ENCODE measurements at places on chromosomes 12 and 14.

DNA sequence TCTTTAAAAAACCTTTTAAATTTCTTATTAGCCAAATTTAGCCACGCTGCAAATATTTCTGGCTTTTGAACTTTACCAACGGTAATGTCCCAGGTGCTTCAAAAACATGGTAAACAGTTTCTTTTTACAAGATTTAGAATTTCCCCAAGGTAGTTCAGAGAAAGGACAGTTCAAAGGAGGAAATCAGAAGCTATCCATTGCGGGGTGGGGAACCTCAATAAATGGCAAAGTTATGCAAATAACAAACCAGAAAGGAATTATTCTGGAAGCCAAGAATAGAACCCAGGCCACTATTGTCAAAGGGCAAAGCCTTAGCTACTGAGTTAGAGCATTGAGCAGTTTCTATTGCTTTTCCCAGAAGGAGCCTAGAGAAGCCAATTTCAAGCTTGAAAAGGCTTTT, 62.3 kb downstream of the PDE6H start:
- DNase-seq, result no peak

DNA sequence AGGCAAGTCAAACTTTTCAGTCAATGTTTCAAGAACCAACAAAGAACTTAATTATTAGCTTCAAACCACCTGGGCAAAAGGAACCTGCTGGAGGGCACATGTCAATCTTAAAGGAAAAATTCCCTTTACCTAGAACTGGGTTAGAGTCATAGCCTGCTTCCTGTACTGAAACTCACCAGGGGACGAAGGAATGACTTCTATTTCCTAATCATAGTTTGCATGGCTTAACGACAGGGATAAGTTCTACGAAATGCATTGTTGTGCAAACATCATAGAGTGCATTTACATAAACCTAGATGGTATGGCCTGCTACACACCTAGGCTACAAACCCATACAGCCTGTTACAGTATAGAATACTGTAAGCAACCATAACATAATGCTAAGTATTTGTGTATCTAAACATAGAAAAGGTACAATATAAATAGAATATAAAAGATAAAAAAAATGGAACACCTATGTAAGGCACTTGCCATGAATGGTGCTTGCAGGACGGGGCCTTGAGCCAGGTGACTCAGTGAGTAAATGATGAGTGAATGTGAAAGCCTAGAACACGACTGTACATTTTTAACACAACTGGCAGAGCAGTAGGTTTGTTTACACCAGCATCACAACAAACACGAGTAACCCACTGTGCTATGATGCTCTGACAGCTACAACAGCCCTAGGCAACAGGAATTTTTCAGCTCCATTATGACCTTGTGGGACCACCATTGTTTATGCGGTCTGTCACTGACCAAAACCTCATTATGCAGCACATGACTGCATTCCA, 234.9 kb upstream of the CAND1 start:
- DNase-seq, result no peak

DNA sequence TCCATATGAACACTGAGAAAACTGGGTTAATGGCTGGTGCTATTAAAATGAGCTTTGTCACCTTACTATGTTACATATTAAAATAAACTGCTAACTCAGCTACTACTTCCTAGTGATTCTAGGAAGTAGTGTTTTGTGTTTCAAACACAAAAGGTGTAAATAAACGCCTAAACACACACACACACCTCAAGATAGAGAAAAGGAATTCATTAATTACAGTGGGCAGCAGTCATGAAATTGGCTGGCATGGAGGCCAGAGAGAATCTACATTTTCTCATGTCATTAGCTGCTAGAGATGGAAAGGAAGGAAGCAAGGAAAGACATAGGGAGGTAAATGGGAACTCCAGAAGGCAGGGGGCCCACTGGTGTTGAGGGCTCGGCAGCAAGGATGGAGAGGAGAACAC, 787 bp upstream of the PRMT5 start:
- no peak for DNase-seq

- no peak for DNase-seq
Observed at GRCh38 chr12:31308116-31308515, 17.8 kb downstream of the SINHCAF start.

DNA sequence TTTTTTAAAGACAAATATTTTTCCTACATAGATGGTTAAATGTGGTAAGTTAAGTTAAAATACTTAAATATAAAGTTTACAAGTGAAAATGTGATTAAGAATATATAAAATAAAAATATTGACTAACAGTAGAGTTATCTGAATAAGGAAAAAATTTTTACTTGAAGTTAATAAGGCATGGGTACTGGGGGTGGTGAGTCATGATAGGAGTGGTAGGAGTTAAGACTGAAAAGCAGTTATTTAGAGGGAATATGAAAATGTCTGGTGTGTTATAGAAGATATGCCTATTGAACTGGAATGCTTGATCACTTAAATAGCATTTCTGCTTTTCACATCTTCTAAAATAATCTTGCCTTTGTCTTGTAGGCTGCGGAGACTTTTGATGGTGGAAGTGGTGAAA, 68.7 kb downstream of the CCDC91 start:
- DNase-seq, result no peak

DNA sequence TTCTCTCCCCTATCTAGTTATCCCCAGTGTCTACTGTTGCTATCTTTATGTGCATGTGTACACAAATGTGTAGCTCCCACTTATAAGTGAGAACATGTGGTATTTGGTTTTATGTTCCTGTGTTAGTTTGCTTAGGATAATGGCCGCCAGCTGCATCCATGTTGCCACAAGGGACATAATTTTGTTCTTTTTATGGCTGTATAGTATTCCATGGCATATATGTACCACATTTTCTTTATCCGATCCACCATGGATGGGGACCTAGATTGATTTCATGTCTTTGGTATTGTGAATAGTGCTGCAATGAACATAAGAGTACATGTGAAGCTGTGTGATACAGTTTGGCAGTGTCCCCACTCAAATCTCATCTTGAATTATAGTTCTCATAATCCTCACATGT, 218.1 kb downstream of the KSR2 start:
- DNase-seq, result no peak

- DNase-seq, result no peak
Observed at GRCh38 chr12:112710414-112710813, 81.1 kb upstream of the RPH3A start.

GRCh38 chr14:80266930-80267329, 55.6 kb upstream of the DIO2 start:
- no peak for DNase-seq

DNA sequence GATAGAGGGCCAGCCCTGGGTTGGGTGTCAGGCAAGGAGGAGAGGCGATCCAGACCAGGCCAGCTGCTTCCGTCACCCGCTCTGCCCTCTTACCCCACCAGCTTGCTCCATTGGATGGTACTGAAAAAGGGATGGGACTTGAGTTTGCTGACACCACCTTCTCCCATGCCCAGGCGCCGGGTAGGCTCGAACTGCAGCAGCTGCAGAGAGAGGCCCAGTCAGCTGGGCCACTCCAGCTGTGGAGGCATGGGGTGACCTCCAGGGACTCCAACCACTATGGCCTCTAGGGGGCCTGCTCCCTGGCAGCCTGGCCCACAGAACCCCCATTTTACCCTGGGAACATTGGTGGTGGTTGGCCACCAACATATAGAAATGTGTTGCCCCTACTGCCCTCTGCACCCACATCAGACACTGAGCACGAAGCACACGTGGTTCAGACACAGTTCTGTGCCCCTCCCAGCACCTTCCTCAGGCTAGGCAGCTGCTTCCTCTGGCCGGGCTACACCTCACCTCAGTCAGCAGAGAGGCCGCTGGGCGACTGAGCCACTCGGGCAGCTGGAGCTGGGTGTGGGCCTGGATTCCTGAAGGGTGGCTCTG, 16.0 kb downstream of the RPS6KL1 start:
- DNase-seq, result no peak

GRCh38 chr12:19894803-19895202, 455.5 kb downstream of the AEBP2 start:
- no peak for DNase-seq

DNA sequence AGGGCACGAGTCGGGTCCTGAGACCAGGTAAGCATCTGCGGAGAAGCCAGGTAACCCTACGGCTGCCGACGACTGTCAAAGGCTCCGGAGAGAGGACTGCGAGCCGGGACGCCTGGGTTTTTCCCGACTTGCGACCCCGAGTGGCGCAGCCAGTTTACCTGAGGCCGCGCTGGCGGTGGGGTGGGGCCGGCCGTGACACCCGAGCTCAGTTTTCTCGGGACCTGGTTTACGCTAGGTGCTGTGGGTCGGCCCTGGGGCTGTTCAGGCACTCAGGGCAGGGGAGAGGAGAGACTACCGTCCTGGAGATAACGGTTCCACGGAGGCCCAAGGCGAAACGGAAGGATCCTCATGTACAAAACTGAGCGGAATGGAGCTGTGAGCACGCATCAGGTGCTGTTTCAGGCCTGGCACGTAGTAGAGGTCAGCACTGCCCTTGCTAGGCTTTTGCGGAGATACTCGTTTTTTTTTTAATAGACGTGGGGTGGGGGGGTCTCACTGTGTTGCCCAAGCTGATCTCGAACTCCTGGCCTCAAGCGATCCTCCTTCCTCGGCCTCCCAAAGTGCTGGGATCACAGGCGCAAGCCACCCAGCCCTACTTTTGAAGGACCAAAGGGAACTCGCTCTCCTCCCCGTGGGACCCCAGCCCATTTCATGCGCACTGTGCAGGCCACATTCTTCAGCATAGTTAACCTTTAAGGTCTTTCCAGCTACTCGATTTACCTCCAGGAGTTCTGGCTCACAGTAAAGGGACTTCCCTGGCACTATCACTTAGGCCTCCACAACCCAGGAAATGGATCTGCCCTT, 471 bp downstream of the MTRFR start:
- DNase-seq, result no peak

GRCh38 chr12:1044696-1045095, 53.7 kb downstream of the ERC1 start:
- no peak for DNase-seq

DNA sequence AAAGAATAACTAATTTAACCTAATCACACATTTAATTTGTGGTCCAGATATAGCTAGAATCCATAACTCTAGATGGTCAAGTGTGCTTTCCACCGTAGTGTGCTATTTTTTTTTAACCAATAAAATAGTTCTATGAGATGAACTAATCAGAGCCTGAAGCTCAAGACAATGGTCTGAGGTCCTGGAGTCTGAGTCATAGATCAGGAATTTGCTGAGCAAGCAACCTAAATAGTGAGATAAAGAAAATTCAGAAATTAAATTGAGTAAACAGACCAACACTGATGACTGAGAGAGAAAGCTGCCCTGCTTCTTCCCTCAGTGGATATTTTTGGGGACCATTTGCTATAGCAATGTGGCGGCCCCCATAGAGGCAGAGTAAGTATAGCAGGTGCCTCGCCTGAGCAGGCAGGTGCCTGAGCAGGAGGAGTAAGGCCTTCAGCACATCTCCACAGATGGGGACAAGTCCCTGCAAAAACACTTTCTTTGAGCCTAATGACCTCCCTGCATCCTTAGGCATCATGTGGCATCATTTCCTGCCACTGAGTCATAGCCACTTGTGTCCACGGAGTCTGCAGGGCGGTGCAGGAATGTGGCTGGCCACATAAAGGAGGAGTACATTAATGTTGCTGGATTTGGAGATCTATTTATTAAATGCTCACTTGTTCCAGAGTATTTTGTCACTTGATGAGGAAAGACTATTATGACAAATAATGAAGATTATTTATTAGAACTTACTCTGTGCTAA, 13.9 kb upstream of the CLEC4E start:
- peak; percentile 20 for DNase-seq

DNA sequence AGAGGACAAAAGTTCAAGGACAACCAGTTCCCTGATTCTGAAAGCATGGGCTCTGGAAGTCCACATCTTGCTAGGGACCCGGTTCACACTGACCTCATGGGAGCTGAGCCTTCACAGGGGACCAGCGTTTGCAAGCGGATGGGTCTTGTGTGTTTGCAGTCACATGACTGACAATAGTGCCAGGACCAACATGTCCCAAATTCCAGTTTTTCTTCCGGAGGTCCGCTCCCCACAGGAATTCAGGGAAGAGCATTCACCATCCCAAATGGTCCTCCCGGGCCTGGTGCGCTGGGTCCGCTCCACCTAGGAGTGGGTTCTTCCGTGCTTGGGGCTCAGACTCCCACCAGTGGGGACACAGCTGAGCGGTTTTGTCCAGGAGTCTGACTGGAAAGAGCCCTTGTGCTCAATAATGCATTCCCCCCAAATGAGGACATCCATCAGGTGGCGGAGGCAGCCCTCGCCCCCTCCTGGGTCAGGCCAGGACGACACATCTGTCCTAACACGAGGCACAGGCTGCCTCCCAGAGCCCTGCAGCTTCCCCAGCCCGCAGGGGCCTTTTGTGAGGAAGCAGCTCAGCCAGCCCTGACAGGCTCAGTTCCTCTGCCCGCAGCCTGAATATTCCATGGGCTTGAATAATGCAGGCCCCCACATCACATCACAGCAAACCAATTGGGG, 91.8 kb upstream of the BCL11B start:
- DNase-seq, result no peak

DNA sequence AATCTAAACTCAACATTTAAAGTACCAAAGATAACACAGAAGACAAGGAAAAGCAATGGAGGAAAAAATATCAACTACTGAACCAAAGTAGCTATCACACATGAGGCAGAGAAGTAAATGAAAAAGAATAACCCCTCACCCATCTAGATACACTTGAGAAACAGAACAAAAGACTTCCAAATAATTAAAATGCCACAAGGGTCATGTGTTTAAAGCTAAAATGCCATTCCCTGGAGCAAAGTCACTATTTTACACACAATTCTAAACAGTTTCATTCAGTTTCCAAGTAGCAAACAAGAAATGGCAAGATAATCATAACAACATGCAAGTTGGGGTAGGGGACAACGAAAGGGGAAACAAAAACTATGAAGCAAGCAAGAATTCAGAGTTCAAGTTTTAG, 12.0 kb downstream of the OSBPL8 start:
- DNase-seq, result no peak

- no peak for DNase-seq
Observed at GRCh38 chr12:19869413-19869812, 430.1 kb downstream of the AEBP2 start.

- DNase-seq, result peak; percentile 41
Observed at GRCh38 chr14:85599939-85600338, 70.0 kb downstream of the FLRT2 start.

GRCh38 chr14:90287791-90288190, 31.4 kb downstream of the PSMC1 start:
- DNase-seq, result no peak

DNA sequence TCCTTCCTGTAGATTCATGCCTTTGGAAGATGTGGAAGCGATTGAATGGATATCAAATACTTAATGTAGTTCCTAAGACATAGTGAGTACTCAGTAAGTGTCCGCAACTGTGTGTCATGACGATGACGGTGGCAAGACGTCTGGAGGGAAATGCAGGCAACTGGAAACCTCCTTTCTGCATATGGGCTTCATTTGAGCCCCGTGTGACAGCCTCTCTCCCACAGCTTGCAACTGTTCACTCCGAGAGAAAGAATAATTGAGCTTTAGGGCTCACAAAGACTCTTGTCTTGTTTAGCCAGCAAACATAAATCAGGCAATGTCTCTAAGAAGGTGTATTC, 6.9 kb downstream of the CFAP251 start:
- no peak for DNase-seq

All from non-pigmented ciliary epithelial cell (primary cell).